Heart left ventricle (tissue), 16 donors: ENCODE measurements at places on chromosomes 2 and 18.

GRCh38 chr2:57313678-57314077 lies 732.9 kb upstream of the VRK2 start:
- no peak for DNase-seq

GRCh38 chr2:104583811-104584210 lies 270.1 kb upstream of the POU3F3 start:
- DNase-seq, result no peak

DNA sequence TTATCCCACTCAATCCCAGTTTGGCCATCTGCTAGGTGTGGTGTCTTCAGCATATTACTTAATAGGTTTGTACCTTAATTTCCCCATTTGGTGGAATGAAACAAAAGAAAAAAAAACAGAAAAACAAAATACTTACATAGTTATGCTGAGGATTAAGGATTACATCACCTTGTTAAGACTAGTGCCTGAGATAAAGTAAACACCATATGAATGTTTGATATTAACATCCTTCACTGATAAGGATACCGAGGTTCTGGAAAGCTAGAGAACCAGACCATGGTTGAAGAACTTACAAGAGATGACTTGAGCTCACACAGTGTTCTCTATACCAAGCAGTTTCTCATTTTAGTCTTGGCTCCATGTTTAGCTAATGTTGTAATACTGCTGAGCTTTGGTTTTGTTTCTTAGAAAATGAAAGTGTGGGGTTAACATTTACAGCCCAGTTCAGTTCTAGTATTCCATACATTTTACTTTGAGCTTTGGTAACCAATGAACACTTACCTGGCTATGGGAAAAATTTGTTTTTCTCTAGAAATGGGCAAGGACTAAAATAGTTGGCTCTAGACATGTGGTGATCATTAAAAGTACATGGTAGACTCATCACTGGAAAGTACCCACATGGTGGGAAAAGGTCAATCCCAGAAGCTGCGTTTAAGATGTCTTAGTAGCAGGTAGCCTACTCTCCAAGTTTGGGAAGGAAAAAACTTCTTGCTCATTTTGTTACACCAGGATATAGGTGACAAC lies 5.8 kb upstream of the GPD2 start:
- DNase-seq, result no peak

DNA sequence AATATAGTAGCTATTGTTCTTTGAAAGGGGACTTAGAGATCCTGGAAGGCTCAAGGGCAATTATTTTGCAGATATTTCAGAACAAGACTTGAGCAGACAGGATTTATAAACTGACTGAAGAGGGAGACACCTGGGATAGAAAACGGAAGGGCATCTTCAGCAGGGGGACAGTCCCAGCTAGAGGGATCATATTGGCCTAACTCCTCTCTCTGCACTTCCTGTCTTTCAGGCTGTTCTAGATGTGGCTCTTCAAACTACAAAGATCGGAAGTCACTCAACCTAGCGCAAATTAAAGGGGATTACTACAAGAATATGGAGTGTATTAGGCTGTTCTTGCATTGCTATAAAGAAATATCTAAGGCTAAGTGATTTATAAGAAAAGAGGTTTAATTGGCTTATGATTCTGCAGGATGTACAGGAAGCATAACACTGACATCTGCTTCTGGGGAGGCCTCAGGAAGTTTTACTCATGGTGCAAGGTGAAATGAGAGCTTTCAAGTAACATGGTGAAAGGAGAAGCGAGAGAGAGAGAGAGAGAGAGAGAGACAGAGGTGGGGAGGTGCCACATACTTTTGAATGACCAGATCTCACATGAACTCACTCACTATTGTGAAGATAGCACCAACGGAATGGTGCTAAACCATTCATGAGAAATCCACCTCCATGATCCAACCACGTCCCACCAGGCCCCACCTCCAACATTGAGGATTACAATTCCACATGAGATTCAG lies 5.3 kb upstream of the CTIF start:
- no peak for DNase-seq

GRCh38 chr2:149050188-149050587 lies 11.7 kb downstream of the LYPD6B start:
- DNase-seq, result no peak

GRCh38 chr2:70710038-70710690 lies 57.8 kb downstream of the ADD2 start:
- DNase-seq, result no peak

- no peak for DNase-seq
Observed at GRCh38 chr2:48707466-48707865, 48.1 kb downstream of the LHCGR start.

DNA sequence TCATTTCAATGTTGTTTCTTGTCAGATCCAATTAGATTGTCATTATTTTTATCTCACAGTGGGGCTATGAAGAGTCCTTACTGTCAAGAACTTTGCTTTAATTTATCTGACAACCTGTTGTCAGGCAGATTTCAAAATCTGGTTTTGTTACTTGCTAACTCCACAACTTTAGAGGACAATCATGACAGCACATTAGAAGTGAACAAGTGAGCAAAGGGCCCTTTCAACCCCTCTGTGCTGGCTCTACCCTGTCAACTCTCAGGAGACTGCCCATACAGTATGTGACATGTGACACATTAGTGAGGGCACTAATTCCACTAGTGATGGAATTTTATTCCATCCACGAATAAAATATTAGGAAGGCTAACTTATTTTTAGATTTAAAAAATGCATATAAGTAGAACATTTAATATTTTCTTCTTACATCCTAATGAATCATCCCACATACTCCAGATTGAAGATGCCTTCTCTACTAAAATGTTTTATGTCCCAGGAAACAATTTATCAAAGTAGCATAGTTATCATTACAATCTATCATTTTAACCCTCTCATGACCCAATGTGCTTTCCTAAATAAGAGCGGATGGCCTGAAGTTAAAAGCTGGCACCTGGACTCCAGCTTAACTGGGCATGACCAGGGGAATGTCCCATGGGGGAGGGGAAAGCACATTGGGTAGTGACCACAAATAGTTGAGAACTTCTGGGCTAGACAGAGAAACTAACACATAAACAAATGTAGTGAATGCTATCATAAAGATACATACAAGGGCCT lies 97.6 kb upstream of the PPP1CB start:
- DNase-seq, result no peak

GRCh38 chr2:96073170-96073775 lies 38.6 kb upstream of the GPAT2 start:
- DNase-seq, result no peak

DNA sequence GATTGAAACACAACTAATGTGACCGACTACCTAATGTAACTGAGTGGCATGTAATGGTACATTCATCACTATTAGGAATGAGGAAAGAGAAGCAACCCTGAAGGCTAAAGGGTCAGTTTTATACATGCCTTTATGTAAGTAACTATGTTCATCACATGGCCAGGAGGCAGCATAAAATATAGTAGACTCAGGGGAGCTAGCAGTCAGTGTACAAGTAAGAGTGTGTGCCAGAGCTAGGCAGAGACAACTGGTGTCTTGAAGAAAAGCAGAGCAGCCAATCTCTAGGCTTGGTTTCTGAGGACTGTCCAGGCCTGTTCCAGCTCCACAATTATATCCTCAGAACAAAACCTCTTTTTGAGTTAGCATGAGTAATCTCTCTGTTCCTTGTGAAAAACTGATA lies 18.1 kb downstream of the SMAD2 start:
- no peak for DNase-seq

DNA sequence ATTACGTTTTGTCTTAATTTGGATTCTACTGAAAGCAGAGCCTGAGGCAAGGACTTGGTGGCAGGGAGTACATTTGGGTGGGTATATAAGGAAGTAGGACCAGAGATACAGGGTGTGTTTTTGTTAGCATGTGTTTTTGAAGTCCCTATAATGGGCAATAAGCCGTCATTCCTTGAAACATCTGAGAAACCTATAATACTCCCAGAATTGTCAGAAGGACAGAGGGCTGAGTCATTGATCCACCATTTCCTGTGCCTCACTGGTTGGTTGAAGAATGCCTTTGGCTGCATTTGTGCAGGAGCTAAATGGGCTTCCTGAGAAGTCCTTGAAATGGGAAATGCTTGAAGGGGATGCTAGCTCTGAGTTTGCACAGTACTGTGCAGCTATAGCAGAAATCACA lies 281.8 kb upstream of the ZEB2 start:
- no peak for DNase-seq

DNA sequence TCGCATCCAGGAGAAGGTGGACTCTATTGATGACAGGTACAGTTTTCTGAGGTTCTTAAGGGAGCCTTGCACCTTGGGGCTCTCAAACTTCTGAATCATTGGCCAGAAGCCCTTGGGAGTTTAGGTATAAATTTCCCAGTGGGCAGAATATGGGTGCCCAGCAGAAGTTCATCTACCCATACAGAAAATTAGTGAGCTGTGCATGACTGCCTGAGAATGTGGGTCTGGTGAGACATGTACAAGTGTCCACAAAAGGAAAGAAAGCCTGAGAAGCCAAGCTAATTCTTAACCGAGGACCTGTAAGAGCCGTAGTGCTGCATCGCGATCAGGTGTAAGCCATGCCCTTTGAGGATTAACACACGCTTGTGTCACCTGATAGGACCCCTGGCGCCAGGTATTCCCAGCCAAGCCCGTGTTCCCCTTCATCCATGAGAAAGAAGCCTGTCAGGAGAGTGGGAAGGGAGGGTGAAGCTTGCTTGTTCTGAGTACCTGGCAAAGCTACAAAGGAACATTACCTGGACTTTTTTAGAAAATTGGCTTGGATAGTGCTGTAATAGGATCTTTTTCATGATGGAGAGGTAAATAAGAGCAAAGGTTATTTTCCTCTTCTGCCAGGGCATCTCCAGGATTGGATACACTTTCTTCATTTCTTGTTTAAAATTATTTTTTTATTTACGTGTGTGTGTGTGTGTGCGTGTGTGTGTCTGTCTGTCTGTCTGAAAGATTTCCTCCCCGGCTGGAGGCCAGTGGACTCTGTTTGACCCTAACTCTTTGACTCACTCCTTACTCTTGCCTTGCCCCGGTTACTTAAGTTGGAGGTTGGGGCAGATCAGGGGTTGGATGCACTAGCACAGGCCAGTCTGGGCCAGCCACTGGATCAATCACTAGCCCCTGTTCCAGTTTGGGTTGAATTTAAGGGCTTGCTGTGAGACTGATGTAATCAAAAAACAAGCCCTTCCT lies 90.4 kb upstream of the EML6 start:
- no peak for DNase-seq

GRCh38 chr2:69465513-69466456 lies 28.6 kb upstream of the NFU1 start:
- peak; percentile 81 for DNase-seq

DNA sequence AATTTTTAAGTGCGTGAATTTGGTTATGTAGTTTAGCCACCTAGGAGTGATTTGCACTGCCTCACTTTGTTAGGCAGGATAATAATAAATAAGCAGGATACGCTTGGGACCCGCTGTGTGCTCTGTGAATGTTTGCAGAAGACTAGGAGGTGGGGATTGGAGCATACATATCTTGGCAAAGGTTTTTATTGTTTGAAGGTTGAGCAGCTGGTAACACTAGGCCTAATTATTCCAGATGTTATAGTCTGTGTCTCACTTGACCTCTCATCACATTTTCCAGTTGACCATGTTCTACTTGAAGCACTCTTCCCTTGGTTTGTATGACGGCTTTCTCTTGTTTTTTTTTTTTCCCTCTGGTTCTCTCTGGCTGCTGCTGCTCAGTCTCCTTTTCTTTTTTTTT lies 42.7 kb downstream of the FHOD3 start:
- DNase-seq, result no peak

GRCh38 chr2:71706836-71707235 lies 253.5 kb downstream of the DYSF start:
- DNase-seq, result no peak

DNA sequence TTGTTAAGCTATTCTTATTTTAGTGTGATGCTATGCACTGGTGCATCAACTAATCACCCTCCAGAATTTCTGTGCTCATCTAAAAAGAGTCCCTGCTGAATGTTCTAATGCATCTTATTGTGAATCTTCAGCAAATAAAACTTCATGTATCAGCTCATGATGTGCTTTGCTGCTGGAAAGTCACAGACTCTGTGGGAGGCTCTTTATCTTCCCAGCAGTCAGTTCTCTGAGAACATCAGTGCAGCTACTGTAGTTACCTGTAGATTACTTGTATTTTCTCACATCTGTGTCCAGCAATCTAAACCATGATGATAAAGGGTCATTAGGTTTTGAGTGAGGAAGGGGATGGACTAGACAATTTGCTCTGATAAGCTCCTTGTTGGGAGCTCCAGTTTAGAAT lies 141.6 kb upstream of the SP3 start:
- DNase-seq, result no peak

DNA sequence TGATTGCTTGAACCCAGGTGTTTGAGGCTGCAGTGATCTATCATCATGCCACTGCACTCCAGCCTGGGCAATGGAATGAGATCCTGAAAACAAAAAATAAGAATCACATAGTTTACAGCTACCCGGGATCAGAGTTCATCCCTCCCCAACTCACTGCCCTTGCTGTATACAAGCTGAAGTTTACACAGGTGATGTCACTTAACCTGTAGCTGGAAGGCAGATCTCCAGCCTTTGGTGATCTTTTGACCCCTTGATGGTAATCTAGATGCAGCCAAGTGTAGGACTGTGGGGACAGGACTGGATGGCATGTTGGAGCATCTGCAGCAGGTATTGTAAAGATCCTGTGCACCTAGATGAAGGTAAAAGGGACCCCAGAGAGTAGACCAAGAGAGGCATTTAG lies 66.7 kb upstream of the SLC14A2 start:
- no peak for DNase-seq

- no peak for DNase-seq
Observed at GRCh38 chr2:152617456-152618192, 99.6 kb downstream of the PRPF40A start.

DNA sequence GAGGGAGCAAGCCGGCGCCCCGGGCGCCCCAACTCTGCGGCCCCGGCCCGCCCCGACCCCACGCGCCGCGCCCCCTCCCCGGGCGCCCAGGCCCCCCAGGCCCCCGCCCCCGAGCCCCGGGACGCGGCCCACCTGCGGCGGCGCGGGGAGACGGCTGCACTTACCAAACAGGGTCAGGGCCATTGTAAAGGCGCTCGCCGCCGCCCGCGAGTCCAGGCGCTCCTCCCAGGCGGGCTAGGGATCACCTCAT lies 526 bp downstream of the CHN1 start:
- DNase-seq, result peak; percentile 43

DNA sequence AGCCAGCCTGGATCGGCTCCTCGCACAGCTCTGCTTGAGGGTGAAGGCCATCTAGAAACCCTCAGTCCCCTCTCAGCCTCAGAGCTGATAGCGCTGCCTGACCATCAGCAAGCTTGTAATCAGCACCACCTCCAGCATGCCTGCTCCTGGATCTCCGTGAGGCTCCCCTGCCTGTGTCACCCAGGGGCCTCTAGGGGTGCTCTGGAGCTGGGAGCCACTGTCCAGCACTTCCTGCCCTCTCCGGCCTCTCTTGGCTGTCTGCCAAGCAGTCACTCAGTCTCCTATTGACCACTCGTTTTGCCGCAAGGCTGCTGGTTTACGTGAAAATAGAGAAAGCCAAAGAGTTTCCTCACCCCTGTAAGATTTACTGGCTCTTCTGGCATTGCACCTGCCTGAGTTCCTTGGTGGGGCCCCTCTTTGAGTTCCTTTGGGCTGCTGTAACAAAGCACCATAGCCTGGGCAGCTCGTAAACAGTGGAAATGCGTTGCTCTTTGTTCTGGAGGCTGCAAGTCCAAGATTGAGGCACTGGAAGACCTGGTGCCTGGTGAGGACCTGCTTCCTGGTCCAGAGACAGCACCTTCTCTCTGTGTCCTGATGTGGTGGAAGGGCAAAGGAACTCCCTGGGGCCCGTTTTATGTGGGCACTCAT lies 17.9 kb downstream of the CAPN10 start:
- DNase-seq, result peak; percentile 87

GRCh38 chr2:232662486-232663260 lies 29.3 kb downstream of the EFHD1 start:
- DNase-seq, result no peak

- DNase-seq, result no peak
Observed at GRCh38 chr18:3615374-3615985, 165.5 kb downstream of the TGIF1 start.
